ENCODE measurements at places on chromosomes 16 and 17. TPM values are rescaled to one million over a fixed set of nuclear protein-coding genes. Genes with fewer than 3 reads are reported as not detected.

The THRA gene
- total RNA-seq, result 31.0 TPM

GRCh38 chr16:83615953-83616350 lies 191.8 kb upstream of the HSBP1 start:
- DNase-seq, result no peak

DNA sequence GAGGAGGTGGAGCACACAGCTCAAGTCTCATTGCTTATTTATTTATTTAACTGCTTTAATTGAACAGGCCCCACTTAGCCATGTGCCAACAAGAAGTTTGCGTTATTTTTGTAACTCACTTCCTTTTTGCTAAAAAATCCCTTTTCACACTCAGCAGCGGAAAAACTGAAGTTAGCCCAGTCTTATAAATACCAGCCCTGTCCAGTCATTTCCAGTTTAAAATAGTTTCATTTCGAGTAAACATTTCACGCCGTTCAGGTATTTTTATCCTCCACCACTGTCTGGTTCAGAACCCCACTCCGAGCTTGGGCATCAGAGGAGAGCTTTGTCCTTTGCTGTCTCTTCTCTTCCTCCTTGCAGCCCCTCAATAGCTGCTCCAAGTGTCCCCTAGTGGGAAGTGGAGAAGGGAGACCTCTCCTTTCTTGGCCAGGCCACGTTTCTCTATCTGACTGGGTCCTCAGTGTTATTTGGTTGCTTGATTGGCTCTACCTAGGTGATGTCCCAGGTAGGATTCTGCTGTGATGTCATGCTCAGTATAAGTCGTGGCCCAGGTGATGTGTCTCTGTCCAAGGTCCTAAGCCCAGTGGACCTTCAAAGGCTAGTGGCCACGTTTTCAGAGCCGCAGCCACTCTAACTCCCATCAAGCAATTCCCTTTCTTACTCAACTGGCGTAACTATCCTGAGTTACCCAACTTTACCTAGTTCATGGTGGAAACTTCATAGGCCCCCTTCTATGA lies 53.0 kb upstream of the GAS7 start:
- DNase-seq, result no peak

- DNase-seq, result no peak
Observed at GRCh38 chr16:72840631-72841381, 207.1 kb downstream of the ZFHX3 start.

DNA sequence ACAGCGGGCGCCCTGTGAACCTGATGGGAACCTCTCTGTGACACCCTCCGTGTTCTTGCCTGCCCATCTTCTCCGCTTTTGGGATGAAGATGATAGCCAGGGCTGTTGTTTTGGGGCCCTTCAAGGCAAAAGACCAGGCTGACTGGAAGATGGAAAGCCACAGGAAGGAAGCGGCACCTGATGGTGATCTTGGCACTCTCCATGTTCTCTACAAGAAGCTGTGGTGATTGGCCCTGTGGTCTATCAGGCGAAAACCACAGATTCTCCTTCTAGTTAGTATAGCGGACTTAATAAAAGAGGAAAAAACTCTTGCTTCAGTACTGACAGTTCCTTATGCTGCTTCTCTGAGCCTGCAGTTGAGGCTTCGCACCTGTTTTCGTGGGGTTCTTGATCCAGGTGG lies 10.5 kb downstream of the CDK5RAP3 start:
- DNase-seq, result no peak
